ENCODE measurements at places on chromosomes 11 and 22.

- DNase-seq, result no peak
These were observed 31.8 kb downstream of the GNAZ start for GRCh38 chr22:23102002-23102655.

- no peak for DNase-seq
These were observed 30.4 kb downstream of the PACS1 start for GRCh38 chr11:66100272-66101065.

DNA sequence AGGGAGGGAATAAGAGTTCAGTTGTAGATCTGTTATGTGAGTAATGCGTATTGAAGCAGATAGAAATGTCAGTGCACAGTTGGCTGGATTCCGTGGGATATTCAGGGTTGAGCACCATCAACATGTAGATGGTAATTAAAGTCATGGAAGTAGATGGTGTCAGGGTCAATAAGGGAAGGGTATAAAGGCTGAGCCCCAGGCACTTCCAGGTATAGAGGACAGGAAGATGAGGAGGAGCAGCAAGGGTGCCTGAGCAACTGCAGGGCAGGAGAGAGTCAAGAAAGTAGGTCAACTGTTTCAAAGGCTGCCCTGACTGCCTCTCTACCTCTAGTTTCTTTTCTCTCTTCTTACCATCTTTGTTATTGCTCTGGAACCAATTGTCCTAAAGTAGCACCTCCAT is 85.9 kb downstream of the MICAL2 start:
- no peak for DNase-seq

GRCh38 chr11:2768471-2769408 is 68.9 kb upstream of the KCNQ1OT1 start:
- peak; percentile 1 for DNase-seq

GRCh38 chr11:96235751-96236150 is 107.2 kb downstream of the MAML2 start:
- DNase-seq, result no peak

DNA sequence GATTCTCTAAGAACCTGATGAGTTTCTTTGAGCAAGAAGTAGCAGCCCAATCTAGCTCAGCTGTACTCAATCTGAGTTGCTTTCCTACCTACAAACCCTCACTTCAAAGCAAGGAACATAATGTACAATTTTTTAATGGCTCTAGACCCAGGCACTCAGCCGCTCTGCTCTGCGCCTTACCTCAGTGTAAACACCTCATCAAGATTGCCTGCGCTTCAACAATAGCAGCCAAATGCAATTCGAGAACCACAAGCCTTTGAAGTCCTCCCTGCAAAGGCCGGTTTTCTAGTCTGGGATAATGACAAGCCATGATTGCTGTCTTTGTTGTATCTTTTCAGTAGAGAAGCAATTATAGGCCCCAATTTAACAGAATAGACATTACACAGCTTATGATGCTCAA is 38.0 kb downstream of the JHY start:
- DNase-seq, result no peak

DNA sequence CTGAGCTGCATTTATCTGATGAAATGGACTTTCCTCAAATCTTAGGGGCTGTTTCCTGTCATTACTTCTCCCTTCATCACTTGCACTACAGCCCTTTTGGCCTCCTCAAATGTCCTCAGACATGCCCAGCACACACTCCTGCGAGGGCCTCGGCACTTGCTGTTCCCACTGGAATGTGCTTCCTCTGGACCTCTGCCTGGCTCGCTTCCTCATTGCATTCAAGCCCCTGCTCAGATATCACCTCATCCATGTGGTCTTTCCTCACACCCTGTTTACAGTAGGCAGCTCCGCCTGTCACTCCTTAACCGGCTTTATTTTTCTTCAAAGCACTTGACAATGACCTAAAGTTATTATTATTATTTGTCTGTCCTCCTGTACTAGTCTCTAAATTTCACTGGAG is 9.0 kb downstream of the NAT10 start:
- no peak for DNase-seq

GRCh38 chr11:11436715-11437313 is 83.8 kb upstream of the CSNK2A3 start:
- no peak for DNase-seq

GRCh38 chr11:99535406-99535805 is 514.7 kb downstream of the CNTN5 start:
- no peak for DNase-seq

DNA sequence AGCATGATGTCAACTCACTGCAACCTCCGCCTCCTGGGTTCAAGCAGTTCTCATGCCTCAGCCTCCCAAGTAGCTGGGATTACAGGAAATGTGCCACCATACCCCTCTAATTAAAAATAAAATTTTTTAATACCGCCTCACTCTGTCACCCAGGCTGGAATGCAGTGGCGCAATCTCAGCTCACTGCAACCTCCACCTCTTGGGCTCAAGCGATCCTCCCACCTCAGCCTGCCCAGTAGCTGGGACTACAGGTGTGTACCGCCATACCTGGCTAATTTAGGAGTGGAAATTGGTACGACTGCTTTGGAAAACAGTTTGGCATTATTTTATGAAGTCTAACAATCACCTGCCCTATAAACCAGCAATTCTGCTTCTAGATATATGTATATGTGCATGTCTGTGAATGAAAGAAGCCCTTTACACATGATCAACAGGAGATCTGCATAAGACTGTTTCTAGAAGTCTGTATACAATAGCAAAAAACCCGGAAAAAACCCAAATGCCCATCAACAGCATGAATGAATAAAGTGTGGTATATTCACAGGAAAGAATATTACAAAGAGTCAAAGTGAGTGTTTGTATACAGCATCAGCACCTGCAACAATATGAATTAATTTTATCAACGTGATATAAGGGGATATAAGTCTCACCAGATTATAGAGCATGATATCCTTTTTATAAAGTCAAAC is 16.0 kb downstream of the SLC35F2 start:
- DNase-seq, result no peak

- DNase-seq, result no peak
These were observed 8.3 kb upstream of the INSC start for GRCh38 chr11:15106201-15106965.
